ENCODE measurements at places on chromosomes 6 and 20. TPM values are rescaled to one million over a fixed set of nuclear protein-coding genes. Genes with fewer than 3 reads are reported as not detected.
A peak's percentile ranks its signal among the peaks of the same experiment; 100 is the strongest.

DNA sequence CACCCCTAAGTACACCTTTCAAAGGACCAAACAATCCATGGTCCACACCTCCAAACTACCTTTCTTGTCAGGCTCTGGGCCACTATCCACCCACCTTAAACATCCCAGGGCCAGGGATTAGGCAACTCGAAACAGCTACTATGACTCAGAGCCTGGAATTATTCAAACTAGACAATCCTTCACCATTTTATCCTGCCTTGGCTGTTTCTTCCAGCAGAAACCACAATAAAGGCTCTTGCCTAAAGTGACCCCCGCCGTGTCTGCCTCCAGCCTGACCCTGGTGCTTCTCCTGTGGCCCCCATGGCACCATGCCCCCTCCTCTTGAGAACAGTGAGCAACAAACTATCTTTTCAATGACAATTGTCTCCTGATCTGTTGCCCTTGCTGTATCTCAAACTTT lies 195.5 kb downstream of the EPM2A start:
- DNase-seq, result no peak

DNA sequence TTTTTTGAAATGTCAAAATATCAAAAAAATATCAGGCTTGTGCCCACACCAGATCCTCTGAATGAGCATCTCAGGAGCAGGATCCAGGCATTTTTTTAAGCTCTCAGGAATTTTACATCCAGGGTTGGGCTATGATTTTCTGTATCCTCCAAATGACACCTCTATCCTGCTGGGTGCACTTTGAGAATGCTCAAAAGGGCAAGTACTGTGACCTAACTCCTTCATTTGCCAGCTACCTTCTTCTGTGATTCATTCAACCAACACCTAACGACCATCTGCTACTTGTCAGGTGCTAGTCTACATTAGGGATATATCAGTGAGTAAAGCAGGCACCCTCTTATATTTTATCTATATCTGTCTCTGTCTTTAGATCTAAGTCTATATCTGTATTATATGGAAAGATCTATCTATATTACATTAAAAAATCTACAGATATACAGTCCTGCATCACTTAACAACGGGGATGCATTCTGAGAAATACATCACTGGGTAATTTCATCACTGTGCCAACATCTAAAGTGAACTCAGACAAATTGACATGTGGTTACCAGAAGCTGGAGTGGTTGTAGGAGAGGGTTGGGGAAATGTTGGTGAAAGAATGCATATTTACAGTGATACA lies 131.6 kb downstream of the KIF16B start:
- DNase-seq, result no peak

DNA sequence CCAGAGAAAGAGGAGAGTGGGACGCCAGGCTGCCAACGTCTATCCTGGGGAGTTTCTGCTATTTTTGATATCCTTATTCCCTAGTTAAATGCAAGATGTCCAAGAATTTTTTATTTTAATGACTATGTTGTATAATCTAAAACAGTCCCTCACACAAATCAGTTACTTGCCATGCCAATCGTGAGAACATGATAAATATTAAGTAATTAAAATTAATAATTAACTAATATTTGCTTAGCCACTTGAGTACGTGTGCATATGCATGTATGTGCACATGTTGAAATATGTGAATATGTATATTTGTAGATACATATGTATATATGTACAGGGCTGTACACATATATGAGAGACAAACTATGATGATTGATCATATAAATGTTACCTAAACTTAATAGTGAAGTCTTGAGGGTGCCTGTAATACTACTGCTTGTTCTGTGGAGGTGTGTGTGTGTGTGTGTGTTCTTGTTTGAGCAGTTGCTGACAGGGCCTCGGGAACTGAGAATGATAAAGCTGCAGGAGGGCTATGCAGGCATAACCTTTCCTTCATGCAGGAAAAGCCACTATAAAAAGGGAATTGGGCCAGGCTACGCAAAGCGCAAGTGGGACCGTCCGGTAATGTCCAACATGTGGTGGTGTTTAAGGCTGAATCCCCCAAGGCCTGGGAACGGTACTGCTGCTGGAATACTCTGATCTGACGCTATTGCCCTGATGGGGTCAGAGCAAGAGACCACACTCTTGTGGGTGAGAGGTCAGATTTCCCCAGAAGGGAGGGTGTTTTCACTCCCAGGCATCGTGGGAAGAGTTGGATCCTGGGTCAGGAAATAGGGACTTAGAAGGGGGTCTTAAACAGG lies 148.3 kb upstream of the TBX18 start:
- DNase-seq, result no peak

DNA sequence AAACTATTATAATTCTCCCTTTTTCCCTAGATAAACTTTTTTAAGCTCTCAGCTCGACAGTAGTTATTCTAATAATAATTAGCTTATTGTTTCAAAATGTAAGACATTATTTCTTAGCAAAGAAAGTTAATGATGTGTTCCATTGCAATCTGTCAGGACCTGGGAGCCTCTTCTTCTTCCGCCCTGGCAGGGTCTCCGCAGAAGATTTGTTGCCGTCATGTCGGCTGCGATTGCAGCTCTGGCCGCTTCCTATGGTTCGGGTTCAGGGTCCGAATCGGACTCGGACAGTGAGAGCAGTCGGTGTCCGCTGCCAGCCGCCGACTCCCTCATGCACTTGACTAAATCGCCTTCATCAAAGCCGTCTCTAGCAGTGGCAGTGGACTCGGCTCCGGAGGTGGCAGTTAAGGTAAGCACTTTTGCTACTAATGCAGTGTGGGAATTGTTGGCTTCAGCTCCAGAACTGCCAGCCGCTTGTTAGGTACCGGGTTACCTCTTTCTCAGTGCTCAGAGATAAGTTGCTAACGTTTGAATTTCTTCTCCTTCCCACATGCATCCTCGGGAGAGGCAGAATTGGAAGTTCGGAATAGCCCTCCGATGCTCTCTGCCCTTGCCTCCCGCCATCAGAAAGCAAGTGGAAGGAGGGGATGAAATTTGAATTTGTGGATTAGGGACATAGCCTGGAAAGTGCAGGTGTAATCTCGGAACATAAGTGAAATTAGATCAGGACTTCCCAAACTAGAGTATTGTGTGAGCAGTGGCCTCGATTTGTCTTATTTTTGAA lies at the start of gene CDC40:
TSS of gene CDC40 (plus strand) at position 200 of the 781 bp plus-strand sequence. CDS start at position 218, 18 bp downstream.
- no peak for DNase-seq

DNA sequence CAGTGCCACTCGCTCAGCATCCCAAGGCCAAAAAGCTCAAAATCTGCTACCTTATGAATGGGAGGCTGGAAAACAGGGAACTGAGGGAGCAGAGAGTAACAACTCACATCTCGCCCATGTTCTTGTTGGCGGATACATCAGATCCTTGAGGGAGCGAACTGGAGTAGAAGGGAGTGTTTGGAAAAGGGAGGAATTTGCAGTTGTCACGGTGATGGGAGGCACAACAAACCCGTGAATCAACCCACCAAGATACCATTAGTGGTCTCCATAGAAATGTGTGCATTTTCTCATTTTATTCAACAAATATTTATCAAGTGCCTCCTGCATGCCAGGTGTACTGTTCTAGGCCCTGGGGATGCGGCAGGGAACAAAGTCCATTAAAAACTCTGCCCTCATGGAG lies 212.1 kb downstream of the EYA2 start:
- DNase-seq, result no peak

DNA sequence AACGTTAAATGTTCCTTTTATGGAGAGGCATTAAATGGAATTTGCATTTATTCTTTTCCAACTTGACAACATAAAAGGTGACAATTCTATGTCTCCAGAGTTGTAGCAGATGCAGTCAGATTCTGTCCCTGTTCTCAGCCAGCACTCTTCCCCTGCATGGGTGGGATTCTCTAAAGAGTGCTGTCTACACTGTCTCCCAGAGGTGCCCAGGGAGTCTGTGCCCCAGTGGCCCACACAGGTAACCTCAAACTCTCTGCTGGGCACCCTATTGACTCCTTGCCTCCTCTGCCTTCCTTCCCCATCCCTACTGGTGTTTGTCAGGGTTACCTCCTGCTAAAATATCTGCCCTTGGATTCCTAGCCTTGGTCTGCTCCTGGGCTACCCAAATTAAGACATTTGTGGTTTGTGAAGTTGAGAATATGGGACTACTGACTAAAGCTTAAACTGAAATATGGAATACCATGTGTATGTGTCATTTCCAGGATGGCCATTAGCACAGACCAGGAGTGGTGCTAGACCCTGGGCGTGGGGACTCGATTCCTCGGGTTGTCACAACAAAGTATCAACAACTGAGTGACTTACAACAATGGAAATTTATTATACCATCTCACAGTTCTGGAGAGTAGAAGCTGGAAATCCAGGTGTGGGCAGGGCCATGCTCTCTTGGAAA lies 284.7 kb downstream of the CDH26 start:
- peak; percentile 11 for DNase-seq

DNA sequence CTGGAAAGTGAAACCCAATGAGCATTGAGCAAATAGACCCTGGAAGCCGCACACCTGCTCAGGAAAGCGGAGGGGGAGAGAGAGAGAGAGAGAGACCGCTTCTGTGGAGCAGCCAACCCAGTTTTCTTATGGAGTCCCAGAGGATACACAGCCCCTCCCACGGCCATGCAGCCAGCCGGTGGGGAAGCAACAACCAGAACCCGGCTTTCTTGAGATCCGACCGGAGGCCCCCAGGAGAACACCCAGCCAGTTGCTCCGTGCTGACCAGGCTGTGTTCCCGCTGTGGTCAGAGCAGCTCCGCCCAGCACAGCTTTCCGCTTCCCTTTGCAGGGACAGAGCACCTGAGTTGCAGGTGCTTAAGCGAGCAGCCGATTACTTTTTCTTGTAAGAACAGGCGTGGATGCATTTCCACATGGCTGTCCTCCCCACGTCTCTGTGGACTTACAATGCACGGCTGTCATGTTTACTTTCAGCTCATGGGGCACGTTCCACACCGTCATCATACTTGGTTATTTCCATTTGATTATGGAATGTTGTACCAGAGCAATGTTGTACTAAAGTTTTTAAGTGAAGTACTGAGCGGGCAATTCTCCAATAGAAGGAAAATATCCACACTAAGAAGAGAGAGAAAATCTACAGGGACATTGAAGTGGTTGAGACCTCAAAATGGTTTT lies 381.9 kb downstream of the THBS2 start:
- no peak for DNase-seq

GRCh38 chr6:117344444-117345291 lies 79.3 kb downstream of the VGLL2 start:
- DNase-seq, result no peak

The MCHR2 gene
- total RNA-seq, result not detected

The PNPLA1 gene
- total RNA-seq, result not detected

- no peak for DNase-seq
Measured at GRCh38 chr6:15827496-15828255, 164.8 kb upstream of the DTNBP1 start.

The APOM gene
- total RNA-seq, result 2.9 TPM

- peak; percentile 28 for DNase-seq
Measured at GRCh38 chr6:161853657-161854056, 579.8 kb upstream of the AGPAT4 start.

GRCh38 chr6:148873868-148874267 lies 127.0 kb downstream of the UST start:
- no peak for DNase-seq

The MCM3 gene
- total RNA-seq, result 12.0 TPM

DNA sequence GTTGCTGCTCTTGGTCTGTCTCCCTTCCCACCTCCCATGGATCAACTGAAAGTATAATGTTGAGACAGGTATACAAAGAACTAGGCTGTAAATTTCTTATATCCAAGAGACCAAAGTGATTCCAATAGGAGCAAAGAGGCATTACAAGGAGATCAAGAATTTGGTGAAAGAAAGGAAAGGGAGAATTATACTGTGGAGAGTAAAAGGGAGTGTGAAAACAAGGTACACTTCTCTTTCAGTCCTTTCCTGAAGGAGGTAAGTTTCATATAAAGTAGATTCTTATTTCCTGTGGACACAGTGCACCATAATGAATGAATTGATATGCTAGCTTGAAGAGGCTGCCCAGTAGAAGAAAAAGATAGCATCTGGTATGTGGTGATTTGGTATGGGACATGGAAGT lies 49.7 kb downstream of the CD2AP start:
- no peak for DNase-seq

DNA sequence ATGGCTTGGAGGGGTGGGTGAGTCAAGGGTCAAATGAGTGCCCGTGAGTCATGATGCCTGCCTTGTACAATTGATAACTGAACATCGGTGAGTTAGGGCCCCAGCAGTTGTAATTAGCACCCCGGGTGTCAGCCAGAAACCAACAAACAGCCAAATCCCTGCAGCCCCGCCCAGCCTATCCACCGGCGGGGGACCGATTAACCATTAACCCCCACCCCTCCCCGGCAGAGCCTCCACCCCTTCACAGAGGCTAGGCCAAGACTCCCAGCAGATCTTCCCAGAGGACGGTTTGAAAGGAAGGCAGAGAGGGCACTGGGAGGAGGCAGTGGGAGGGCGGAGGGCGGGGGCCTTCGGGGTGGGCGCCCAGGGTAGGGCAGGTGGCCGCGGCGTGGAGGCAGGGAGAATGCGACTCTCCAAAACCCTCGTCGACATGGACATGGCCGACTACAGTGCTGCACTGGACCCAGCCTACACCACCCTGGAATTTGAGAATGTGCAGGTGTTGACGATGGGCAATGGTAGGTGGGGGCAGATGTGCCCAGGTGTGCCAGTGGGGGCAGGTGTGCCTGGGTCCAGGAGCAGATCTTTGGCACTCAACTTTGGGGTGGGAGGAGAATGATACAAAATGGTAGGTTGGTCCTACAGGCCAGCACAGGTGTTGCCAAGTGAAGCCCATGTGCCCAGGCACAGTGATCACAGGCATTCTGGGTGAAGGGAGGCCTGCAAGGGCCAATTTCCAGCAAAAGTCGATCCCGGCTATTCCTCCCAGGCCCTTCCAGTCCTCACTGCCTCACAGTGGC lies 45.7 kb downstream of the HNF4A start:
- DNase-seq, result no peak

- no peak for DNase-seq
Measured at GRCh38 chr6:680251-680650, 12.7 kb downstream of the EXOC2 start.

DNA sequence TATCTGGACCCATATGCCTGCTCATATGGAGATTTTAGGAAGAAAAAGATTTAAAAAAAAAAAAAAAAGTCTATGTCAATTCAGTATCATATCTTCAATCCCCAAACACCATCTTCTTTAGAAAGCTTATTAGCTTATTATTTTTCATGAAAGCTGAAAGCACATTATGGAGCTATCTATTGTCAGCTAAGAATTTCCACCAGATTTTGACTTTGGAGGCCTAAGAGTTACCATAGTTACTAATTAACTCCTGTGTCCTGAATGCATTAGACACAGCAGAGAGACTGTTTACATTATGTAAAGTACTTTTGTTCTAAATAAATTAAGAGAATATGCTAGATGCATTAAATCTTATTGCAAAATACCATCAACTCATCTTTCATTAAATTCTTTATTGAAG lies 255.5 kb upstream of the NRSN1 start:
- no peak for DNase-seq

The SCGN gene
- not detected for total RNA-seq
